CD4-positive, alpha-beta T cell (primary cell): ENCODE measurements at places on chromosomes 4 and X. TPM values are rescaled to one million over a fixed set of nuclear protein-coding genes. Genes with fewer than 3 reads are reported as not detected.

CXXC4 gene
- total RNA-seq, result not detected

XIAP gene
- total RNA-seq, result 20.9 TPM

CCDC160 gene
- total RNA-seq, result not detected

USP26 gene
- total RNA-seq, result not detected

CSAG1 gene
- not detected for total RNA-seq

GRCh38 chr4:153573881-153574802, 108.0 kb downstream of the TMEM131L start:
- no peaks in the 10 kb centered on the region for H3K27me3 ChIP-seq
- no peak overlapping the region for H3K4me3 ChIP-seq
- H3K4me1 ChIP-seq, result peaks cover 37% of the 10 kb centered on the region
- peak overlapping the region; percentile 32 for H3K27ac ChIP-seq
- H3K36me3 ChIP-seq, result peaks cover 10% of the 10 kb centered on the region
- DNase-seq, result peak; percentile 83

DNA sequence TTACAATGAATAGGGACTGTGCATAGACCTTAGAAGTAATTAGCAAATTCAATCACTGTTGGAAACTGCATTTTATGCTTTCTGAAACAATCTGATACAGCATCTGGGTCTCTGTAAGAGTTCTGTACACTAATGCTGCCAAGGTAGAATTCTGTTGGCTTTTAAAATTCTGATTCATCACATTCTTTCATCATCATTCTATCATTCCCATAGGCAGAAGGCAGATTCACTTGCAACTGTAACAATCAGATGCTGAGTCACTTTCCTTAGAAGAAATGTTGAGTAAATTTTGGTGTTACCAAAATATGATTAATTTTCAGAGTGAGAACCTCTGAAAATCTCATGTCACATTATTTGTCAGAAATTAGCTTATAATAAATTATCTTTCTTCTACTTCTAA, 267.2 kb downstream of the MAPK10 start:
- no peak for DNase-seq
- no peak overlapping the region for H3K27ac ChIP-seq
- H3K36me3 ChIP-seq, result no peaks in the 10 kb centered on the region

DNA sequence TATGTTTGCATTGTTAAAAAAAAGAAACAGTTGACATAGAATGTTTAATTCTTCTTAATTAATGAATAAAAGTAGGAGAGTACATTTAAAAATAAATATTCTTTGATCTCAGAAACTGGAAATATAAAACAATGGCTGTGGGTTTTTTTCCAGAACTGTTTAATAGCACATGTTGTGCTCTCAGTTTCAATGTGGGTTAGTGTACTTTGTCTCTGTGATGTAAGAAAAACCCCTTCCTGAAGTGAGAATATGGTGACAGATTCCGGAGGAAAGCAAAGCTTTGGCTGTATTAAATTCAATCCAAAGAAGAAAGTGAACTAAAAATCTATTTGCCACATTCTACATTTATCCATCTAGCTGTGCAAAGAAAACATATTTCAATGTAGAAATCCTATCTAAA, 261.9 kb upstream of the ADGRL3 start:
- no peaks in the 10 kb centered on the region for H3K4me1 ChIP-seq
- H3K4me3 ChIP-seq, result no peak overlapping the region
- H3K27me3 ChIP-seq, result no peaks in the 10 kb centered on the region
- H3K36me3 ChIP-seq, result no peaks in the 10 kb centered on the region
- DNase-seq, result no peak

GRCh38 chrX:69278031-69278687, 112.9 kb upstream of the PJA1 start:
- no peak overlapping the region for H3K4me3 ChIP-seq
- H3K27me3 ChIP-seq, result no peaks in the 10 kb centered on the region
- no peak overlapping the region for H3K27ac ChIP-seq
- H3K4me1 ChIP-seq, result no peaks in the 10 kb centered on the region
- DNase-seq, result no peak

DNA sequence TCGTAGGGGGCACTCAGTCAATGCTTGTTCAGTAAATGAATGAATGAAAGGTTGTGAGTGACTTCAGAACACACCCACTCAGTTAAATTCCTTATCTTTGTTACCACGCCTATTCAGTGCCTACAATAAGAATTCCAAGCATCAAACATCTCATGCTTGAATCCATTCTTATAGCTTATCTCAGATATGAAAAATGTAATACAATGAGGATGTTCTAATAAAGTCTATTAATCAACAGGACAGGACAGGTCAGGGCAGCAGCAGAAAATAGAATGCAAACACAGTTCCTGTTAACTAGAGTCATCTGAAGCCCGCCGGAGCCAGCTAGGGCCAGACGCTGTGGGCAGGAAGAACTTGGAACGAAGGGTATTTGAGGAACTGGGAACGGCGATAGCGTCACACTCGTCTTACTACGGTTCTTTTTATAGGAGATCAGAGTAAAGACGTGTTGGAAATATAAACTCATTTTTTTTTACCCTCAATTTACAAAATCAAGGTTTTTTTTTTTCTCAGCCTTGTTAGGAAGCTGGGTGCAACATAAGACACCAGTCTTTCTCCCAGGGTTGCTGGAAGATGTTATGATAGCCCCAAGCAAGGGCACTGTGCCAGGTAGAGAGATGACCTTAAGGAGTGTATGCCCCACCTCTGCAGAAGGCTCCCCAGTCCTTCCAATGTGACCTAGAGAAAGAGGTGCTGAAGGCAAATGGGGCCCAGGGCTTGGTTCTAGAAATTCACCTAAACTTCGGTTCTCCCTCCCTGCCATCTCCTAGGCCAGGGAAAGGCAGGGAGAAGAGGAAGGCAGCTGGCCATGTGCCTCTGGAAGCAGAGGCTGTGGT, 48.3 kb downstream of the SEL1L3 start:
- peaks cover 69% of the 10 kb centered on the region for H3K36me3 ChIP-seq
- no peak for DNase-seq
- no peak overlapping the region for H3K4me3 ChIP-seq
- H3K27me3 ChIP-seq, result no peaks in the 10 kb centered on the region
- H3K27ac ChIP-seq, result no peak overlapping the region
- no peaks in the 10 kb centered on the region for H3K4me1 ChIP-seq

GRCh38 chrX:129318375-129318774, 204.9 kb downstream of the SMARCA1 start:
- DNase-seq, result no peak
- H3K4me3 ChIP-seq, result no peak overlapping the region
- no peaks in the 10 kb centered on the region for H3K4me1 ChIP-seq
- no peak overlapping the region for H3K27ac ChIP-seq

DNA sequence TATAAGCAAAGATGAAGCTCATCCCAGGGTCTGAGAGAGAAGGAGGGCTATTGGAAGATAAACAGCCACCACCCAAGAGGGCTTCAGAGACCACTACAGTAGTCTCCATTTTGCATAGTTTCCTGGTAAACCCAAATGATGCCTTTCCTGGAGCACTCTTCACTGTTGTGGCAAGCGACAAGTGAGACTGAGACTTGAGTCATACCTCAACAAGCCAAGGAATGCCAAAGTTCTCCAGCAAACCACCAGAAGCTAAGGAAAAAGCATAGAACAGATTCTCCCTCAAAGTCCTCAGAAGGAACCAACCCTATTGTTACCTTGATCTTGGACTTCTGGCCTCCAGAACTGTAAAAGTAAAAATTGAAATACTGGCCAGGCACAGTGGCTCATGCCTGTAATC, 65.9 kb downstream of the LARP7 start:
- H3K27ac ChIP-seq, result no peak overlapping the region
- H3K4me3 ChIP-seq, result no peak overlapping the region
- no peak for DNase-seq
- peaks cover 18% of the 10 kb centered on the region for H3K4me1 ChIP-seq
- no peaks in the 10 kb centered on the region for H3K36me3 ChIP-seq

DNA sequence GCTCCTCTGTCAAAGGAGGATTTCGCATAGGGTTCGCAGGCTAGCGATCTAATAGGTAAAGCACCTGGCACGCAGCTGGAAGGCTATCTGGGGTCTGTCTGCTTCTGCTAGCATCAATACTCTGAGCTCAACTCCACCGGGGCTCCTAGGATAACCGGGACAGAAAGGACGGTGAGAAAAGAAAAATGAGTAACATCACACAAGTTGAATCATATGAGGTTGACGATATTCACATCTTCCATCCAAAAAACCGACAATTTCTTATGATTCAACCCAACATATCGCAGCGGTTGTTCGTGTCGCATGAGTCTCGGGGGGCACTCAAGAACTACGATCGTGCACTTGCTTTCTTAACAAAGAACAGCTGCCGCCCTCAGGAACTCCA, 1.8 kb downstream of the PROM1 start:
- DNase-seq, result no peak
- peak overlapping the region; percentile 43 for H3K4me3 ChIP-seq
- H3K27ac ChIP-seq, result no peak overlapping the region
